ENCODE measurements at places on chromosomes 12 and 14.
A peak's percentile ranks its signal among the peaks of the same experiment; 100 is the strongest.

- DNase-seq, result no peak
Observed at GRCh38 chr12:19095756-19096480, 33.6 kb upstream of the PLEKHA5 start.

DNA sequence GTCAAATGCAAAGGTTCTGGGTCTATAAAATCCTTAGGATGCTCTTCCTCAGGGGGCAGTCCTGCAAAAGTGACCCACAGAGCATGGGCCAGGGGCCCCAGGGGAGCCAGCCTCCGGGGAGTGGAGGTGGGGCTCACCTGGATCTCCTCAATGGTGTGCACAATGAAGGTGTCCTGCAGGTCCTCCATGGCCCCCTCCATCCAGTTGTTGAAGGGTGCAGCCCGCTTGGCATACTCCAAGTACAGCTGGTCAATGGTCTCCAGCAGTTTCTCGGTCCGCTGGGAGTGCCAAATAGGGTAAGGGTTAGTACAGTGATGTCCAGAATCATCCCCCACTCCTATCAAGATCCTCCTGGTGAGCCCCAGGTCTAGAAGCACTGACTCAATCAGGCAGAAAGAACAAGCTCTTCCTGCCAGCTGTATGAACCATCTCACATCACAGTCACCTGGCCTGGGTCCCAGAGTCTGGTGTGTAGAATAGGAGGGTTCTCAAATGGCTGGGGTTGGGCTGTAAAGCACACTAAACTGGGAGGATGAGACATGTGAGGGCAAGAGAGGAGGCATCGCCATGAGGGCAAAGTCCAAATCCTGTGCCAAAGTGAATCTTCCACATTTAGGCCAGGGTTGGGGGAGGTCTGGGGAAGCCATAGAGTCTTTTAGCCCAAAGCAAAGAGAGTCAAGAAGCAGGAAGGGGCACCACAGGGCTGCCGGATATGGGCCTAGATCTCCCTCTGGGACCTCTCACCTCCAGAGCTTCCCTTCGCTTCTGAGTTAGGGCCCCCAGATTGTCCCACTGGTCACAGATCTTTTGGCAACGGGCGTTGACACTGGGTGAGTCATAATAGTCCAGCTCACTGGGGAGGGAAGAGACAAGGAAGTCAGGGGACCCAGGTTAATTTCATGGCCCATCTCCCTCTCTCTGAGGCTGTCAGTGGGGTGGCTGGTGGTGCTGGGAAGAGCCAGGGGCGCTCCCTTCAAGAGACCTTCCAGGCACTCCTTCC, 91.5 kb upstream of the ZFP36L1 start:
- peak; percentile 77 for DNase-seq

DNA sequence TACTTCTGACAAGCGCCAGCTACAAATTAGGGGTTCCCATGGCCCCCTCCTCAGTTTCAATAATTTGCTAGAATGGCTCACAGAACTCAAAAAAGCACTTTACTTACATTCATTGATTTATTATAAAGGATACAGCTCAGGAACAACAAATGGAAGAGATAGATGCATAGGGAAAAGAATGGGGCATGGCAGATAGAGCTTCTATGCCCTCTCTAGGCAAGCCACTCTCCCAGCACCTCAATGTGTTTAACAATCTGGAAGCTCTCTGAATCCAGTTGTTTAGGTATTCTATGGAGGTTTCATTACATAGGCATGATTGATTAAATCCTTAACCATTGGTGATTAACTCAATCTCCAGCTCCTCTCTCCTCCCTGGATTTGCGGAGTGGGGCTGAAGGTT, 184.5 kb upstream of the DAAM1 start:
- DNase-seq, result no peak

GRCh38 chr14:49306152-49306751, 279.9 kb downstream of the RPS29 start:
- no peak for DNase-seq

DNA sequence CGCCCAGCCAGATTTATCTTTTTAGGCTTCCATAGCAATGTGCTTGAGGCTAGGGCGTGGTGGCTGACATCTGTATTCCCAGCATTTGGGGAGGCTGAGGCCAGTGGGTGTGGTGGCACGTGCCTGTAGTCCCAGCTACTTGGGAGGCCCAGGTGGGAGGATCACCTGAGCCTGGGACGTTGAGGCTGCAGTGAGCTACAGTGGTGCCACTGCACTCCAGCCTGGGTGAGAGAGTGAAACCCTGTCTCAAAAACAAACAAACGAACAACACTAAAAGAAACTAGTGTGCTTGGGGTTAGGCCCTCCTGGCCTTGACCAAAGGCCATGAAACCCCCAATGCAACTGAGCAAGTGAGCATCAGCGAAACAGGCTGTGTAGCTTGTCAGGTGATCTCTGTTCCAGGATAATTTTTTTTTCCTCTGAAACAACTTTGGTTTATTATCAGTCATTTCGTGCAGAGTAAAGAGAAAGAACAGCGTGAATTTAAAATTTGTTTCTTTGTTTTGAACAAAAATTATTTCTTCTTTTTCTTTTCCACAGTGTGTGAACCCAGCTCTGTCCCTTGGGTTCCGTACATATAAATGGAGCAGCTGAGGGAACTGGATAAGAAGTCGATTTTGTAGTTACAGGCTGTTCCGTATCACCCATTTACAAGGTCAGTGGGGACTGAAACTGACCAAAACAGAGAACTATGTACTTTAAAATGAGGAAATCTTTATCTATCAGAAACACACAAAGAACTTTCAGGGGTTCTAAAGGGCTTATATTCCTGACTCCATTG, 8.8 kb upstream of the TUBA1C start:
- DNase-seq, result no peak

- DNase-seq, result no peak
Observed at GRCh38 chr12:122870867-122871664, 24.9 kb downstream of the VPS37B start.

- DNase-seq, result no peak
Observed at GRCh38 chr14:51816031-51816430, 44.4 kb upstream of the GNG2 start.

DNA sequence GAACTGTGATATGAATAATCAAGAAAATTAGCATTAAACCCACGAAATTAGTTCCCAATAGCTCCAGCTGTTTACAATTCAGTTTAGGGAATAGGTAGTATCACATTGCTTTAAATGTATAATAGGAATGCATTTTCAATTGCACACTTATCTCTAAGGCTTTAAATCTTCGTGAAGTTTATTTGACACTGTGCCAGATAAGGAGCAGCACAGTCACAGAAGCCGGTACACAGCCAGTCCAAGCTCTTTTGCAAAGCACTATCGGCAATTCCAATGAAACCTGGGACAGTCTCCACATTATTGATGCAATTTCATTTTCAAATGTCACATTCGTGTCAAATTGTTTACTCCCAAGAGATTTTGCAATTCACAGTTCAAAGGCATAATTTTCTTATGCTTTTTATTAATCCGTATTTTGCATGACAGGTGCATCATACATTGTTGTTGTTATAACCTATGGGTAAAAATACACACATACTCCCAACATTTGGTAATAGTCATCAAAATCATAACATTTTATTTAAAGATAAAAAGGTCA, 602.8 kb downstream of the RPS29 start:
- no peak for DNase-seq

DNA sequence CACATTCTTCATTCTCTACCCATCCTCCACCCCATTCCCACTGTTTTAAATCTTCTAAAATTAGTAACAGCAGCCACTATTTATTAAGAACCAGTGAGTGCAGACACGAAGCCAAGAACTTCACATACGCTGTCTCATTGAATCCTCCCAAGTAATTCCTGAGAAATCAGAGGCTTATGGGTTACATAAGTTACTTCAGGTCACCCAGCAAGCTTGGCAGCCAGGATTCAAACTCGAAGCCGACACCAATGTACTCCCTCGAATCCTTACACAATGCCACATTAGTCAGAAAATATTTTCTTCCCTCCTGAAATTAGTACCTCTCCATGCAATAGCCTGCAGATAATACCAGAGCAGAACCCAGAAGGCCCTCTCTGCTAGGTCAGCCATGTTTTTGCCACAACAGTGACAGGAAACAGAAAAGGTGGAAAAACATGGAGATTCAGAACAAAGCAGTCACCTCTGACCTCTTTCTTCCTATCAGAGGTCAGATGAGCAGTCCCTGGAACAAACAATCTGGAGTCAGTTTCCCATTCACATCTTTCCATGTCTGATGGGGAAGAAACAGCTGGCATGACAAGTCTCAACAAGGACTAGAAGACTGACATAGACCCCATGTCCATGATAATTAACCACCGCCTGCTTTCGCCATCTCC, 16.4 kb downstream of the NID2 start:
- DNase-seq, result no peak

GRCh38 chr12:105960319-105961083, 178.3 kb downstream of the NUAK1 start:
- DNase-seq, result no peak

DNA sequence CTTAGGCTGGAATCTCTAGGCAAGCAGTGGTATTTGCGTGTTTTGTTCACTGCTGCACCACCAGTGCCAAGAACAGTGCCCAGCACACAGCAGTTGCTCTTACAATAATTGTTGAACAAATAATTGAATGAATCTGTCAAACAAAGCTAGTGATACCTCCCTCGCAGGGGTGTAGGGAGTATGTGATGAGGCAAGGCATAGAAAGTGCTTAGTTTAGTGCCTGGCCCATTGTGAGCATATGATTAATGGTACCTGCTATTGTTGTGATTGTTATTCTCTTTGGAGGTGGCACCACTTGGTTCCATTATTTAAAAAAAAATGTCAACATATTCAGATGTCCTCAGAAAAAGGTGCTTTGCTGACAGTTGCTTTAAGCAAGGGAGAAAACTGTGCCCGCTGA, 210.1 kb upstream of the TBX3 start:
- no peak for DNase-seq

DNA sequence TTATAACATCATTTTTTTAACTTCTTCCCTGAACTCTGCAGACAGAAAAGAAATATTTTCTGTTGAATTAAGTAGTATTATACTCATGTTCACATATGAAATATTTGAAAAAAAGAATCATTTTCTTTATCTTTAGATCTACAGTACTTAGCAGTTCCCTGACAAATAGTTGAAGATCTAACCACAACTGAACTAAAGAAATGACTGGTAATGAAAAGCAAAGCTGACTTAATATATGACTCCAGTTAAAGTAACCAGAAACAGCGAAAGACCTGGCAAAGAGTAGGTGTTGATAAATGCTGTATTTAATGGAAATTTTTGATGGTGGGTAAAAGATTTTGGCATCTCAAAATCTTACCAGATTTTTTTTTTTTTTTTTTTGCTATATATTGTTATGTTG, 207.1 kb upstream of the SLC16A7 start:
- no peak for DNase-seq

- DNase-seq, result no peak
Observed at GRCh38 chr14:24270537-24271133, 762 bp downstream of the RABGGTA start.

DNA sequence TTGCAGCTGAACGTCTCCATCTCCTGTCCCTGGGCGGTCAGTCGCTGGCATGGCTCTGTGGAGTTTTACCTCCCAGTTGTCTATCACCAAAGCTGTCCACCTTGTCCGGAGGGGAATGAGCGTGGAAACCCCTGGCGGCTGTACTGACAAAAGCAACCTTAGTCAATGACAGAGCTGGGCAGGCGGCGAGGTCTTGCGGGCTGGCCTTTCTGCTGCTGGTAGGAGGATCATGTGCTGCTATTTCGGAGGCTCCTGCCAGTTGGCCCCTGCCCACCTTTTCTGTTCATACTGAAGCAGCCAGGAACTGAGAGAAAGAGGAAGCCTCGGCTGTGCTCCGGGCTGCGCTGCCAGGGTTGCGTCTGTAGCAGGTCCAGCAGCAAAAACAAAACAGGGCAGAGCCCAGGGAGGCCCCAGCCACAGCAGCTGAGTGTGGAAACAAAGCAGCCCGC, 57.7 kb downstream of the HMGA2 start:
- no peak for DNase-seq

DNA sequence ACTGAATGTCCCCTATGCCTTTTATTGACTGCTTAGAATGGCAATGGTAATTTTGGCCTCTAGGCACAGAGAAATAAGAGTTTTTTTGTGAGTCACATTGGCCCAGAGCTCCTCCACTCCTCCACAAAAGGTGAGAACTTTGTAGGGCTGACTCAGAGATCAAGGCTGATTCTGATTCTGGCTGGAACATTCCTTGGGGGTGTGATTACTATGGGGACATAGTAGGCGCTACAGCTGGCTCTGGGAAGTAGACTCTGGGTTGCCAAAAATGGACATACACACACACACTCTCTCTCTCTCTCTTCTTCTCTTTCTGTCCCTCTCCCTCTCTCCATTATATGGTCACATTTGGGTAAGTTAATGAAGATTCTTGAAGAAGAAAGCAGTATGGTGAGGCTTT, 174.6 kb upstream of the DDHD1 start:
- no peak for DNase-seq

- no peak for DNase-seq
Observed at GRCh38 chr14:68627050-68627867, 165.6 kb downstream of the ZFP36L1 start.

DNA sequence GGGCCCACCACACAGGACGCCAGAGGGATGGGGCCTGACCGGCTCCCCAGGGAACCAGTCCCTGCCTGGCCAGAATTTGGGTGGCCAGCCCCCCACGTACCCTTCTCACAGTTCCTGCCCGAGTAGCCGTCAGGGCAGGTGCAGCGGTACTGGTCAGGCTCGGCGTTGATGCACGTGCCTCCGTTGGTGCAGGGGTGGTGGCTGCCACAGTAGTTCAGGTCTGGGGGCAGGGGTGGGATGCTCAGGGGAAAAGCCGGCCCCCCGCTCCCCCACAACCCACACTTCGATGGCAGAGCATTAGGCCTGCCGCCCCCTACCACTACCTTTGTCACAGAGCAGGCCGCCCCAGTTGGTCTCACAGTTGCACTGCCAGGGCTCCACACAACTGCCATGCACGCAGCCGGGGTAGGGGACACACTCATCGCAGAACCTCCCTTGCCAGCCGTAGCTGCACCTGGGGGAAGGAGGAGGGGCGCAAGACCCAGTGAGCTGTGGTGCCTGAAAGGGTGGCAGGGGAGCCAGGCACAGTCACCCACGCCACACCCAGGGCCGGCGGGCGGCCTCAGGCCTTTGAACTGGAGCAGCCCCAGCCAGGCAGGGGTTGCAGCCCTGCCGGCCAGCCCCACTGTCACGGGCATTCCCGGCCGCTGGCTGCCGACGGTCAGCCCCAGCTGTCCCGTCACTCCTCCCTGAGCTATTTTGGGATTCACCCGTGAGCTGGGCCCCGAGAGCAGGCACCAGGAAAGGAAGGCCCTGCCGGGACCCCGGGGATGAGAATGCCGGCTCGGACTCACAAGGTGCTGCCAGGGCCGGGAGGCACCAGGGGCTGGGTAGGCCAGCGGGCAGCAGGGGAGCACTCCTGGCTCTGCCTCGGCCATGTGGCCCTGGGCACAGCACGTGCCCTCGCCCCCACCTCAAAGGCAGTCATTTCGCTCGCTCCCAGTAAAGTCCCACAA, 16.5 kb downstream of the JAG2 start:
- peak; percentile 78 for DNase-seq

DNA sequence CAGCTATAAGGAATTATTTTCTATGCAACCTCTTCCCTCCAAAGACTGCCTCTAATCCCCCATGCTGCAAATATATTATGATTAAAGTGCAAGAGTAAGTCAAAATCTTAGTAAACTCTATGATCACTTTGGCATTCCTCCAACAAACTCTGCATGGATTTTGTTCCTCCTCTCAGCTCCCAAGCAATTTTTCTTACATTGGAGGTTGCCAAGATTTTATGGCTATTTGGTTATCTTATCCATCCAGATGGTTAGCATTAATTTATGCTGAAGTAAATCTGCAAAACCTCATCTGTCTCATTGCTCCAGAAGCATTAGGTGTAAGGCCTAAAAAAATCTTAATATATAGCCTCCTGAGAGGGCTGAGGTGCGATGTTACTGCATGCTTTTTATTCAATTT, 228.1 kb downstream of the CHST11 start:
- DNase-seq, result no peak

- no peak for DNase-seq
Observed at GRCh38 chr14:73824127-73824526, 27.5 kb upstream of the PTGR2 start.
